ENCODE measurements at places on chromosomes 6 and 20.
A peak's percentile ranks its signal among the peaks of the same experiment; 100 is the strongest.

DNA sequence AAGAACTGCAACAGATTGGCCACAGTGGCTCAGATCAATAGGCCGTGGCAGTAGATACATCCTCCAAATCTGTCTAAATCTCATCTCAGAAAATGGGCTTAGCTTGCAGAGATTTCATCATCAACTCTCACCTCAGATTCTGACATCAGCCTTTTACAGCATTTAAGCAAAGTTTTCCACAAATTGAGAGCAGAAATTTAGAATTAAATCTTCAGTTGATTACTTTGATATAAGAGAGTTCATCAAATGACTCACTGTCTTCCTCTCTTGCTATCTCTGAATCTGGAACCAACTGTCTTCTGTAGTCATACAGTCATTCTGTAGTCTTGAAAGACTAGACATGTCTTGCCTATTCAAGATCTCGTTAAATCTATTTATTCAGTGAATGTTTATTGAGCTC, 45.2 kb upstream of the CTAGE9 start:
- no peak for DNase-seq

DNA sequence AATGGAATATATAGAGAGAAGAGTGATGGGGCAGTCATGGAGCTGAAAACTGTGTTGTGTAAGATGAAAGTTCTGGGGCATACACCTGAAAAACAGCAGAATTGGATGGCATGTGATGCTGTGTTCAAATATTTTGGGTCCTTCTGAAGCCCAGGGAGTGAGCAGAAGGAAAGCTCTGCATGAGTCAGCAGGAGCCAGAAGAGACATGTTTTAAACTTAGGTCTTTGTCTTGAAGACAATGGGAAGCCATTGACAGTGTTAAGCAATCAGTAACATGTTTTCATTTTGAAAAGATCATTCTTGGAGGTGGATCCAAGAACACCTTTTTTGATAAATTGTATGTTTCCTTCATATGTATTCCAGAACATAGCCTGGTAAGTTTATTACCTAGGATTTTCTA, 38.9 kb upstream of the MAFB start:
- no peak for DNase-seq

GRCh38 chr6:151313066-151313491, 73.3 kb downstream of the AKAP12 start:
- DNase-seq: peak; percentile 36

DNA sequence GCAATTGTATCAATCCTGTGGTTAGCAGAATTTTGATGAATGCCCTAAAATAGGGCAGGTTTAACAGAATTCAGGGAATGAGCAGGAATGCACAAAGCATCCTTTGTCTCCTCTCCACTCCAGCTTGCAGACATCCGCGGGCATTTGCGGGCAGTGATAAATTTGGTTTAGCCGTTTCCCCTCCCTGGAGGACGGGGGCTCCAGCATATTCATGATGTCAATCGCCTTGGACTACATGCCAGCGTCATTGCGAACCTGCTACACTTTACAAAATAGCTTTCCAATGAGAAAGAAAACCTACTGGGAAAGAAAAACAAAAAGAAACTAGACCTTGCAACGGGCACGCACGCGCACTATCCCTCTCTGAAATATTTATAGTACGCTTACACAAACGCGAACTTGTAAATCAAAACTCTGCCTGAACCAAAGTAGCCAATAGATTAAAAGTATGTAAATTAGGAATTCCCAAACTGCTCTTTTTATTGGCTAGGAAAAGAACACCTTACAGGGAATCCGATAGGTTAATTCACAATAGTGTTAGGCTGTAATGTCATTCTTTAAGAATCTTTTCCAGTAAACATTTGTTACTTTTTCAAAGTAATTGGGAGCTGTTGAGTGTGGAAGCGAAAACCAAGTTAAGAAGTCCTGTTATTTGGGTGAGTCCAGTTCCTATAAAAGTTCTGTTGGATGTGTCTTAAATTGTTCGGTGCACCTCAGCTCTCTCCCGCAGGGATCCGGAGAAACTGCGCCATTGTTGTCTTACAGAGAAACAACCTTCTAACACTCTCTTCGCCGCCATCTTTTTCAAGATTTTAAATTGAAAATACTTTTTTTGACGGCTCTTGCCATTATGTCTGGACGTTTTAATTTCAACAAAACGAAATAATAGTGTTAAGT, 136.7 kb downstream of the HFE start:
- peak; percentile 86 for DNase-seq

DNA sequence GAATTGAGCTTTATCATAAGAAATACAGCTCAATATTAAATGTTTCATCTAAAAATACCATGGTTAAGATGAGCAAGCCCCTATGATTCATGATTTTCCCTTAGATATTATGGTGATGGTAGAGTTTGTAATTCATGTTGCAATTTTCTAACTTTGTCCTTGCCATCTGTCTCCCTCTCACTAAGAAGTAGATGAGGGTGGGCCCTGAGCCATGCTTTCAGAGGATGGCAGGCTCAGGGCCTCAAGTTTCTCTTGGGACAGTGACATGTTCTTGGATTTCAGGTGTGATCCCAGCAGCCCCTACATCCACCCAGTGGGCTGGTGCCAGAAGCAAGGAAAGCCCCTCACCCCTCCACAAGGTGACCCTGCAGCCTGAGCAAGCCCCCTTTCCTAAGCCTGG, 25.6 kb downstream of the L3MBTL1 start:
- no peak for DNase-seq

- no peak for DNase-seq
Measured at GRCh38 chr20:8304124-8304816, 172.2 kb downstream of the PLCB1 start.

DNA sequence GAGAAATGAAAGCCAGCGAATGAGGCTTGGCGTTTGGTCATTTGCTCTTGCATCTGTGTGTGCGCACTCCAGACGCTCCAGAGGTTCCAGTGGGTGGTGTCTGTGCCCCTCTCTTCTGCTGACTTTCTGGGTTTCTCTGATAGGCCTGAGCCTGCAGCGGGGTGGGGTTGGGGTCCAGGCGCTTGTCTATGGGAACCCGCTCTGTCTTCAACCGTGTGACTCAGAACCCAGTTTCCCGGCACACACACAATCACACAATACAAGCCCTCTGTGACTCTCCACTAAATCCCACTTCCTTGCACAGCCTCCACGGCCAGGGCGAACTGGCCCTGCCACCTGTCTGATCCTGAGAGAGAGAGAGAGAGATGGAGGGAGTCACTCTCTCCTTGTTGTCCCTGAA, 24.6 kb downstream of the RBM38 start:
- no peak for DNase-seq

DNA sequence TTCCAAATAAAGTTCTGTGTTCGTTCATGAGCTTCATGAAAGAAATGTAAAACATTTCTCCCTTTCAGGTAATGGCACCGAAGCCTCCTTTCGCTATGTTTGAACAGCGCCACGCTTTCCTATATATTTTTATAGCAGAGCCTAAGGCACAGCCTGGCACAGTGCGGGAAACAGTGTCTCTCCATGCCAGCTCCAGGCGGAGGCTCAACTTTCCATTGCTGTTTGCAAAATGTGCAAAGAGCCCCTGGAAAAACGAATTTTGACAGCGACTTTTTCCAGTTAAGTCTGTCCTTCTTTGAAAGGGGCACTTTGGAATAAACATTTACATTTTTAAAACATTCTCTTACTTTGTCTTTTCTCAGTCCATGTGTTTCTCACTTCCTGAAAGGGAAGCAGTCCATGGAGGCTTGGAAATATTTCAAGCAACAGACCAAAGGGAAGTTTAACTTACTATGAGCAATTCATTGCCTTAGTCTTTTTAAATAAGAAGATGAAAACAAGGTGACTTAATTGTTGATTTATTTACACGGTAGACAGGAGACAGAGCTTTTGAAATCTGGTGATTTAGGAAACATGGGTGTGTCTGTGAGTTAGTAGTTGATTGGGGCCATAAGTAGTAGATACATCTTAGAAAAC, 769 bp downstream of the CCN6 start:
- peak; percentile 13 for DNase-seq

- no peak for DNase-seq
Measured at GRCh38 chr20:45578231-45578630, 853 bp downstream of the WFDC8 start.

DNA sequence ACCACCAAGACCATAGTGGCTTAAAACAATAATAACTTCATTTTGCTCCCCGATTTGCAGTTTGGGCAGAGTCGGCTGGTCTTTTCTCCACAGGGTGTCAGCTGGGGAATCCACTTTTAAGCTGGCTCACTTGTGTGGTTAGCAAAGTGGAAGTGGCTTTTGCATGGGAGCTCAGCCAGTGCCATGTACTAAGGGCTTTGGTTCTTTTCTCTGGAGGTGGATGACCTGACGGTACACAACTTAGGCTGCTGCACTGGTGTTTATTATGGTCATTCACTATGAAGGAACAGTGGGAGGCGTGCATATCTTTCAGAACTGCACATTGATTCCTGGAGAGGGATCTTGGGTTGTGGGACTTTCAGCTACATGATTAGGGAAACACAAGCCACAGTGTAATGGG, 141.0 kb downstream of the OR2B2 start:
- DNase-seq: no peak

DNA sequence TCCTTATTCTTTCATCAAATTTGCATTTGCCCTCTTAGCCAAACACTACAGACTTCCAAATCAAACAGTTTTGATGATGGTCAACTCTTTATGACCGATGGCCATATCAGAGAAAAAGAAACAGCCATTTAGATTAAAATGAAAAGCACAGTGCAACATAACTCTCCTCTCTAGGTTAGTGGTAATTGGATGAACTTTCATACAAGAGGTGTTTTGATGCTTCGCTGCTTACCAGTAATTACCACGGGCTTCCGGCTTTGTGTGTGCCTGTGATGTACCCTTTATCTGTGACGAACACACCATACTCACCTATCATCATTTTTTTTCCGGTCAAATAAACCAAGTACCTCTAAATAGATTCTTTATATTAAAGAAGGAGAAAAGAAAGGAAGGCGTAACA, 181.8 kb downstream of the FOXA2 start:
- peak; percentile 52 for DNase-seq

GRCh38 chr6:72554761-72555221, 67.1 kb upstream of the KCNQ5 start:
- no peak for DNase-seq

GRCh38 chr6:78559056-78559455, 308.3 kb upstream of the IRAK1BP1 start:
- no peak for DNase-seq

DNA sequence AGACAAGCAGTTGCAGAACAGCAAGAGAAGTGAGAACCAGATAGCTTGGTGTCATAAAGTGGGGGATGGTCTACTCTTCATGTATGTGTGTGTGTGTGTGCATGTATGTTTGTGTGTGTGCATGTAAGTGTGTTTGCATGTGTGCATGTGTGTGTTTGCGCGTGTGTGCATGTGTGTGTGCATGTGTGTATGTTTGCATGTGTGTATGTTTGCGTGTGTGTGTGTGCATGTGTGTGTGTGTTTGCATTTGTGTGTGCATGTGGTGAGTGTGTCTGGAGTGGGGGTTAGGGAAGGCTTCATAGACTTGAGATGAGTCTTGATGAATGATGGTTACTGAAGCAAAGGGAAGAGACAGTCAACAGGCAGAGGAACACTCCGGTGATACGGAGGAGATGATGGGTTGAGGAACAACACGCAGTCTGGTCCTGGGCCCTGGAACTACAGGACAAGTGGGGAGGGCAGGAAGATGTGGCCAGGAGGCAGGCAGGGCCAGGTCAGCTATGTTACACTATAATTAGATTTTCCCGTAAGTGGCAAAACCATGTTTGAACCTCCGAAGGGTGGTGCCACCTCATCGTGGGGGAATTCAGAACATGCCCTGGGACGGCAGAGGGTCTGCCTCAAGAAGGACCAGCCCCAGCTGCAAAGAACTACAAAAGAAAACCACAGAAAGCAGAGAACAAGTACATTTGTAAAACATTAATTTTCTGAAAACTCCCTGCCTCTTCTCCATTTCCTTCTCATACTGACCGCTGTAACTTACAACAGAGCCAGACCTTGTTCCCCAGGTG, 38.7 kb upstream of the PDE10A start:
- no peak for DNase-seq

GRCh38 chr6:152086223-152086873, 278.9 kb downstream of the ESR1 start:
- DNase-seq: peak; percentile 54

DNA sequence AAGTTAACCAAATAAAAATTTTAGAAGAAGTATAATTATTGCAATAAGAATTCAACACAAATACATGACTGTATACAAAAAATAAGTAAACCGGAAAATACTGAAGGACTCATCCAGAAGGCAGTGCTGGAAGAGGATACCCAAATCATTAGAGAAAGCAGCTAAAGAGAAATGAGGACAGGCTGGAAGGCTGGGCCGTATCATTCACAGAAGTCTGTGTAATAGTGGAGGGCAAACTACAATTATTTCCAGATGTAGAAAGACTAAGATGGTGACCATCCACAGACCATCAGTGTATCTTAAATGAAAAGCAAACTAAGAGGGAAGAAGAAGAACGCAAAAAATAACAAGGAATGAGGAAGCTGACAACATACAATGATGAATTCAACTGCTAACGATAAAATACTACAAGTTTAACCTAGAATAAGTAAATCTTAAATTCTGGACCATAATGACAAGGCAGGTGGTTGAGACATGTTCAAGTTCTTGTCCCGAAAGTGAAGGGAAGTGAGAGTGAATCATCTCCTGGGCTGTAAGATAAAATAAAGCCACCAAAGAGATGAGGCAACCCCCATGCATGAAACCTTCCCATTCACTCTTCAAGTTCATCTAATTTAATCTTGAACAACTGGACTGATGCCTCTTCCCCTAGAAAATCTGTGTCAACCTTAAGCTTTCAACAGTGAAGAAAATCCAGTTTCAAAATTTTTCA, 71.5 kb downstream of the SLC23A2 start:
- no peak for DNase-seq

DNA sequence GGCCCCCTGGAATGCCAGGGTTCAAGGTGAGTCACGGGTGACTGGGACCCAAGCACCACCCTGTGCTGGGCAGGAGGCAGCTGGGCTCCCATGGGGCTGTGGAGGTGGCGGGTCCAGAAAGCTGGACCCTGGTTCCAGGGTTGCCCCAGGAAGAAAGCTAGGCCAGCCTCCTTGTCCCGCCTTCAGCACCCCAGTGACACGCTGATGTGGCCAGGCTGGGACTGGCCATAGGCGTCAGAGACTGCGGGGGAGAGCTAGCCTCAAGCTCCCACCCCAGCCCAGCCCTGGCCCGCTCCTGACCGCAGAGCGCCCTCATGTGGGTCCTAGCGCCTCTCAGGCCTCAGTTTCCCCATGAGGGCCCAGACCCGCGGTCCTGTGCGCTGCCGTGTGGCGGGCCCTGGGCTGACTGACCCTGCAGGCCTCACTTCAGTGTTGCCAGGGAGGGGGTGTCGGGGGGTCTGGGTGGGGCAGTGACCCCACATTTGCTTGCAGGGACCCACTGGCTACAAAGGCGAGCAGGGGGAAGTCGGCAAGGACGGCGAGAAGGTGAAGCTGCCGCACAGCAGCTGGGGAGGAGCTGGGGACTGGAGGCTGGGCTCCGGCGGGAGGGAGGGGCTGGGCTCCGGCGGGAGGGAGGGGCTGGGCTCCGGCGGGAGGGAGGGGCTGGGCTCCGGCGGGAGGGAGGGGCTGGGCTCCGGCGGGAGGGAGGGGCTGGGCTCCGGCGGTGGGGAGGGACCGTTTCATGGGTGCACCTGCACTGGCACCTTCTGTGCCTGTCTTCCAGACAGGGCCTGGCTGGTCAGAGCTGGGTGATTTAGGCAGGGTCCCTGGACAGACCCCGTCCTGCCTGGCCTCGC, 7.9 kb downstream of the COL9A3 start:
- DNase-seq: peak; percentile 79
